IMR-90 (cell line): ENCODE measurements at places on chromosomes 1 and 21. TPM values are rescaled to one million over a fixed set of nuclear protein-coding genes. Genes with fewer than 3 reads are reported as not detected.
A peak's percentile ranks its signal among the peaks of the same experiment; 100 is the strongest.

S100A5 gene
- 0.56 TPM in 1 of 2 replicates, not detected in the other for total RNA-seq

SLC45A1 gene
- 0.72 and 0.83 TPM in 2 replicates for total RNA-seq

MIXL1 gene
- not detected in 2 replicates for total RNA-seq

OR2L5 gene
- total RNA-seq, result not detected in 2 replicates

HHAT gene
- total RNA-seq, result 2.5 and 2.8 TPM in 2 replicates

HPDL gene
- total RNA-seq, result 0.54 and 0.56 TPM in 2 replicates

ADAM30 gene
- total RNA-seq, result not detected in 2 replicates

DNA sequence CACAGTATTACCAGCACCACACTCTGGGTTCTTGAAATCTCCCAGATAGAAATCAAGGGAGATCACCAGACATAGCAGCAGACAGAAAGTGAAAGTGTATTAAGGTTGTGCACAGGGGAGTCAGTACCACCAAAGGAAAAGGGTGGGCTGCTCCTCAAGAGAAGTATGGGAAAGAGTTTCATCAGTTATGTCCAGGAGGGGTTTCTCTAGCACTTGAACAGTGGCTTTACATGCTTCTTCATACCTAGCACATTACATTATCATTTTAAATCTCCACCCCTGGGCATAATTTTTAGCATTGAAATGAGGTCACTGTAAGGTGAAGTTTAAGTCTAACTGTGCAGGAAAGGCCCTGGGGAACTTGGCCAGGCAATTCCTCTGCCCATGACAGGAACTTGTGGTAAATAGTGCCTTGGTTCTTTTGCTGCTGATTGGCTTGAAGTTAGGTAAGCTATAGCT, 601.0 kb downstream of the NUF2 start:
- DNase-seq, result no peak

DNA sequence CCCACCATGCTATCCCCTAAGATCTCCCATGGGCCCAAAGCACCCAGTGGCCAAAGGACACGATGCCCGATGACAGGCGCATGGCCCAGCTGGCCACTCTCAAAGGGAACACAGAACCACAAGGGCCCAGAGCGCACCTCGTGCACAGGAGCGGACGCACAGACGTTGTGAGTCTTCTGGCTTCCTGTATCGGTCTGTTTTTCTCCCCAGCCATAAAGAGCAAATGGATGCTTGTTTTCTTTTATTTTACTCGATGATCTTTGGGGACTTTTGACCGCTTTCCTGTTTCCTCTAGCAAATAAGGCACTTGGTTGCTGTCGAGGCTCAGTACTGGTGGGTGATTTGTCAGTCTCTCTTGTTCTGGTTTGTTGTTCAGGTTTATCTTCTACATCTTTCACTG, 16.2 kb downstream of the CCSAP start:
- DNase-seq, result no peak

DNA sequence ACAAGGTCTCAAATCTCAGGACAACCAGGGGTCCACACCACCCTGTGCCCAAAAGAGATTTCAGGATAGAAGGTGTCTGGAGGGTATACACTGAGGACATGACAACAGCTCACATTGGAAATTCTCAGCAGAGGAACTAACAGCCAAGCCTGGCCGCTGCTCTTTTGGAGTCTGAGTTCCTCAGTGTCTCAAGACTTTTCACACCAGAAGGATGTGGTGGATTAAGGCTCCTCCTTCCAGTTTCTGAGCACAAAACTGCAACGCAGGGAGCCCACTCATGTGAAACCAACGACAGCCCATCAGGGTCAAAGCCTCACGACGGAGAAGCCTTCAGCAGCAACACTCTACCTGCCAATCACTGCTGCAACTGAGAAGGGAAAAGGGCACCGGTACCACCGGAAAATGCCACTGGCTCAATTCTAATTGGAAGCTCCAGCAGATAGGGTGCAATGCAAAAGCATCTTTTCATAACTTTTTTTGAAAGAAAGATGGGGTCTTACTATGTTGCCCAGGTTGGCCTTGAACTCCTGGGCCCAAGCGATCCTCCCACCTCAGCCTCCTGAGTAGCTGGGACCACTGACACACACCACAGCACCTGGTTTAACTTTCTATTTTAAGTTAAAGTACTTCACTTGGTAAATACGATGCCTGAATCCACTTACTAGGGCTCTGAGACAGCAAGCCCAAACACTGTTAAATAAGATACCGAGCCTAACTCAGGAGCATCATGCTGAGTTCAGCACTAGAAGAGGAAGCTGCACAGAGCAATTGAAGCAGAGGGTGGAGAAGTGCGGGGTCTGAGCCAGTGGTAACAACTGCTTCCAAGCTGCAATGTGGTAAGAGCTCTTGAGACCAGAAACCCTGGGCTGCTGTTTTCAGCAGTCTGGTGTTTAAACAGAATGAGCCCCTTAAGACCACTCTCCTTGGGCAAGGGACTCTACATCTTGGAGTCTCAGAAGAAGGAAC, 7.8 kb downstream of the CAPZB start:
- DNase-seq, result no peak

DNA sequence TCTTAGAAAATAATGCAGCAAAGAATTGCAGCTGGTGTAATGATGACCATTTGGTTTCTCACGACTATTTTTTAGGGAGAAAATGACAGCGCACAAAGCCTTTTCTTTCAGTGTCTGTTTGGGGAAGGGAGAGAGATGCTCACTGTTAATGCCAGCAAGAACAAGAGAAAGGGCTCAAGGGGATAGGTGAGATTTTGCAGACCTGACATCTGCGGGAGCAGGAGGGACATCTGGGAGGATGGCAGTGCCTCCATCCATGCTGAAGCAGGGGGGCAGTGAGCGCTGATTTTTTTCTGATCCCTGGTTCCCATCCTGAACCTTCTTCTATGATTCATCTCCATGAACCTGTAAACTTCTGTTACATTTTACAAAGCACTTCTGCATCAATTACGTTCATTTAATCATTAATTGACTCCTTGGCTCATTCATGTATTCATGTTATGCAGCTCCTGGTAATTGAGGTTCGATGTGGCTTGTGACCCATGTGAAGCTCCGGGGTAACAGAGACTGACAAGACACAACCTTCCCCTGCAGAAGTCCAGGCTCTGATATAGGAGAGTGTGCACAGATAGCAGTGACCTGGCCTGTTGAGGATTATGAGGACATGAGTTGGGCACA, 595.3 kb downstream of the PTPRU start:
- no peak for DNase-seq

DNA sequence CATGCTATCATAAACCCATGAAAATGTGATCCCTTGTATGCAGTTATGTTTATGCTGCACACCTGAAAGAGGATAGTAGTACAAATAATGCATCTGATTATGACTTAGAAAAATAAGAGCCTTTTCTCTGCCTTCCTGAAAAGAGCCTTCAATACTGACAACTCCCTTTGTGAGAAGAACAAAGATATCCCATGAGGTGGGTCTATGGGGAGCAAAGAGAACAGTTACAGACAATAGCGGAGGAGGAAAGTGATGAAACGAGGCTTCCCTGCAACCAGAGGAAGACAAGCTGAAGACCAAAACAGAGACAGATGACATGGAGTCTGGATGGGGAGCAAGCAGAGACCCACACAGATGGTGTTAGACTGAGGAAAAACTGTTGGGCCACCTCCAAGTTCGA, 598.3 kb upstream of the PLXNA2 start:
- no peak for DNase-seq

DNA sequence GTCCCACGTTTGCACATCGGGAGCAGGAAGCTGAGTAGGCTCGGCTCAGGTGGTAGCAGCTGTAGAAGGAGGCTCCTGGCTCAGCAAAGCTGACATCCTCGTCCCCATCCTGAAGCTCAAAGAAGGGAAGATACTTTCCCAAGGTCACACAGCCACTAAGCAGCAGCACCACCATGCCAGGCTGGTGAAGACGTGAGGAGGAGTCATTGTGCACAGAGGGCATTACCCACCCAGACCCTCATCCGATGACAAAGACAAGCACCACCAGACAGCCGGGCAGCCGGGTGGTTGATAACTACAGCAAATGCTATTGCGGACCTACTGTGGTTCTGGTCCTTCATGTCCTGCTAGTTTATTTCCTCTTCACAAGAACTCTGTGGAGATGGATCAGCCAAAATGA, 186.9 kb downstream of the MATN1 start:
- DNase-seq, result no peak

DNA sequence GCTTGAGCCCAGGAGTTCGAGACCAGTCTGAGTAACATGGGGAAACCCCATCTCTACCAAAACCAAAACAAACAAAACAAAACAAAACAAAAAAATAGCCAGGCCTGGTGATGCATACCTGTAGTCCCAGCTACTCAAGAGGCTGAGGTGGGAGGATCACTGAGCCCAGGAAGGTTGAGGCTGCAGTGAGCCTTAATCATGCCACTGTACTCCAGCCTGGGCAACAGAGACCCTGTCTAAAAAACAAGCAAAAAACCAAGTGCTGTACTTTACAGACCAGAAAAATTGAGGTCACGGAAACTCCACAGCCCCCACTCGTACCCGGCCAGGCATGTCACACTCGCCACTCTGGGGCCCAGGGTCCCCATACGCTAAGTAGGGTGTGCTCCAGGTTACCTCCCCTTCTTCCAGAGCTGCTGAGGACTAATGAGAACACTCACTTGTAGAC, 22.9 kb downstream of the ATP2B4 start:
- DNase-seq, result no peak

GRCh38 chr1:98130408-98130807, 209.6 kb upstream of the DPYD start:
- peak; percentile 35 for DNase-seq

GRCh38 chr1:206112600-206113301, 4.4 kb downstream of the AVPR1B start:
- DNase-seq, result no peak

DNA sequence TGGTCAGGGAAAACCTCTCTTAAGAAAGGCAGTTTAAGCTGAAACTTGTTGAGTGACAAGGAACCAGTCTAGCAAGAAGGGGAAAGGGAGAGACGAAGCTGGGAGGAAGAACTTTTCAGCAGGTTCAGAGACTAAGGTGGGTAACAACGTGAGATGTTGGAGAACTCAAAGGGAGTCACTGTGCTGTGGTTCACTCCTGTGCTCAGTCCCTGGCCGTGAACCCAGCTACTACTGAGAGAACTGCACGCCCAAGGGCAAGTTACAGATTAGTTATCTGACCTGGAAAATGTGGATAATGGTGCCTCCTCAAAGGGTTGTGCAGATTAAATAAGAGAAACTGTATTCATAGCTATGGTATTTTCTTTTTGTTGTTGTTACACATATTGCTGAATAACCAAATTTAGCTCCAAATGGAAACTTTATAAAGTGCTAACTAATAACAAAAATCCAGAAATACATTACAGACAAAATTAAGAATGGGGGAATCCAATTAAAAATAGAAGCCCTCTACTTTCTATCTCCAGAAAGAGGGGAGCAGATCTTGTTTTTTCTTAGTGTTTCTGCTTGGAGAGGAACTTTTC, 2.9 kb downstream of the ZBTB40 start:
- no peak for DNase-seq

GRCh38 chr21:33249331-33250002, 16.7 kb upstream of the IL10RB start:
- DNase-seq, result no peak

GRCh38 chr1:82721702-82722101, 921.0 kb downstream of the ADGRL2 start:
- no peak for DNase-seq
